Stimulated activated CD8-positive, alpha-beta memory T cell treated with anti-CD3 and anti-CD28 coated beads, Interleukin-15, amount 100 ng/mL, for 1 hour (primary cell): ENCODE measurements at places on chromosomes 1 and 21.

GRCh38 chr1:4003846-4004505 lies 103.9 kb upstream of the C1orf174 start:
- DNase-seq, result no peak

DNA sequence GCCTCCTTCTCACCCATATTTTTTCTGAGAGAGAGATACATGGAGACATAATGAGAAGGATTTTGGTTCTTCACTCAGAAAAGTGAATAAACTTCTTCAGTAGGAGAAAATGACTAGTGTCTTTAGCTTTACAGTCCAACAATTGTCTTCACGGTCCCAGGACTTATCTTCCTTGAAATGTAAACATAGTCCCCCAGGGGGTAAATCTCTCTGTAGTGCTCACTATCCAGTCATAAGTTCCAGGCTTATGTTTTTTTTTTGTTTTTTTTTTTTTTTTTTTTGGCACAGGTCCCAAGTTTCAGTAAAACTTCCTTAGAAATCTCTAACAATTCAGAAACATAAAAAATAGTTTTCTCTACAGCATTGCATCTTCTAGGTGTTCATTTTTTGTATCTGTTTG lies 890.2 kb upstream of the B3GALT2 start:
- no peak for DNase-seq

DNA sequence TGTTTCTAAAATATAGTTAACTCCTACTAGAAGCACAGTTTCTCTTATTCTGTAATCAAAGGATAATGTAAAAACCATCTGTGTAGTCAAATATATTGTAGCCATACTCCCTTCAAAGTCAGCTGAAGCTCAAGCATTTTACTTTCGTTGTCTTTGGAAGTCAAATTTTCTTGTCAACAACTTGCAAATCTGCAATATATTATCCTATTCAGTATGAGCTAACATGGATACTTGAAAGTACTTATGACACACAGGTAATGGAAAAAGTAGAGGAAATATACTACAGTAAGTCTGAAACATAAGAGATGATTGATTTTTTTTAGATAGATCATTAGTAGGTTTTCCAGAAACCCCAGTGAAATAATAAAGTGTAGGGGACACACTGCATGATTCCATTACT lies 121.5 kb downstream of the COL24A1 start:
- DNase-seq, result no peak

DNA sequence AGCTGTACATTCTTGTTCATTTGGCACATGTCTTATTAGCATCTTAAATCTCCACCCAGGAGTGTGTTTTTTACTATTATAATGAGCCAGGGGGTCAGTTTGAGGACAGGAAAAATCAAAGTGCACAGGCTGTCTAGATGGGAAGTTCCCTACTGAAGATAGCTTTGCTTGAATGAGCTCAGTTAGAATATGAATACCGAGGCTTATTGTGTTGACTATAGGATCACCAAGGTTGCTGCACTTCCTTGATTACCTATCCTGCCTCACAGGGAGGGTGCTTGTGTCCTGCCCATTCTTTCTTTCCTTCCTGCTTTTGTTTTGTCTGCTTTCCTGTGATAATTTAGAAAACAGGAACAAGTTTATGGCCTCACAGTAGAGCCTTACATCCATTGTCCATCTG lies 16.3 kb downstream of the PHGDH start:
- no peak for DNase-seq

DNA sequence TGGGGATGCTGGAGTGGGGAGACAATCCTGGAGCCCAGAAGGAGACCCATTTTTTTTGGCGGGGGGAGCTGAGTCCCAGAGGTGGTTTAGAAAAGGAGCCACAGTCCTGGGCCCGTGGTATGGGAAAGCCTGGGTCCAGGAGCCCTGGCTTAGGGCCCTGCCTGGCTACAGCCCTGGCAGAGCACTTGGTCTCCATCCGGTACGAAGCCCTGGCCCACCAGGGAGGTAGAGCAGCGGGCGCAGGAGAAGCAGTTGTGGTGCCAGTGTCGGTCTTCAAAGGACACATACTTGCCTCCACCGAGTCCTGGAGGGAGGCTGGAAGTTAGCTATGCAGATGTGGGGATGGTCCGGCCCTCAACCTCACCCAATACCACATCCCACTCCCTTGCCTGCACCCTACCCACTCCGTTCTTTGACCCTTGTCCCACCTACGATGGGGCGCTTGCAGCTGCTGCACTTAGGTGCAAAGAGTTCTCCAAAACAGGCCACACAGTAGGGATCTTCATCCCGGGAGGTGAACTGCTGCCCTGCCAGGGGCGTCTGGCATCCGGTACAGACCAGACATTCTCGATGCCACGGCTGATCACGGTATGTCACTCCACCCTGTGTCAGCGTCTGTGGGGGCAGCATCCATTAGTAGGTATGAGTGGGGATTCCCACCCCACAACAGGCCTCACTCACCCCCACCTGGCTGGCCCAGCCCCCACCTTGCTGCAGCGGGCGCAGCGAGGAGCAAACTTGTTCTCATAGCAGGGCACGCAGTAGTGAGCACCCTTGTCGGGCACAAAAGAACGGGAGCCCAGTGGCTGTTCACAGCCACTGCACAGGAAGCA lies 7.7 kb upstream of the SF3A3 start:
- DNase-seq, result no peak

- DNase-seq, result no peak
Measured at GRCh38 chr1:212224102-212224501, 61.1 kb upstream of the PPP2R5A start.

- DNase-seq, result no peak
Measured at GRCh38 chr1:20896826-20897225, 109.7 kb upstream of the HP1BP3 start.

- no peak for DNase-seq
Measured at GRCh38 chr1:68497358-68497698, 446 bp upstream of the DEPDC1 start.

GRCh38 chr1:61005614-61006580 lies 76.5 kb upstream of the NFIA start:
- no peak for DNase-seq

GRCh38 chr1:206048582-206048981 lies 4.4 kb upstream of the RHEX start:
- no peak for DNase-seq

DNA sequence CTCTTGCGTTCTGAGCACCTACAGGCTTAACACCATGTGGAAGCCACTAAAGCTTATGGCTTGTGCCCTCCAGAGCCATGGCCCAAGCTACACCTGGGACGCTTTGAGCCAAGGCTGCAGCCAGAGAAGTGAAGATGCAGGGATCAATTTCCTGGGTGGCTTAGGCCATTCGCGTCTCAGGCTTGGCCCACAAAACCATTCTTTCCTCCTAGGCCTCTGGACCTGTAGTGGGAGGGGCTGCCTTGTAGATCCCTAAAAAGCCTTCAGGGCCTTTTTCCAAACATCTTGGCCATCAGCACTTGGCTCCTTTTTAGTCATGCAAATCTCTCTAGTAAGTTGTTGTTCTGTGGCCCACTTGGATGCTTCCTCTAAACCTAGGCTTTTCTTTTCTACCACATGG lies 401.7 kb upstream of the RUNX1 start:
- DNase-seq, result no peak

GRCh38 chr1:16293538-16293937 lies 56.6 kb upstream of the CPLANE2 start:
- no peak for DNase-seq

DNA sequence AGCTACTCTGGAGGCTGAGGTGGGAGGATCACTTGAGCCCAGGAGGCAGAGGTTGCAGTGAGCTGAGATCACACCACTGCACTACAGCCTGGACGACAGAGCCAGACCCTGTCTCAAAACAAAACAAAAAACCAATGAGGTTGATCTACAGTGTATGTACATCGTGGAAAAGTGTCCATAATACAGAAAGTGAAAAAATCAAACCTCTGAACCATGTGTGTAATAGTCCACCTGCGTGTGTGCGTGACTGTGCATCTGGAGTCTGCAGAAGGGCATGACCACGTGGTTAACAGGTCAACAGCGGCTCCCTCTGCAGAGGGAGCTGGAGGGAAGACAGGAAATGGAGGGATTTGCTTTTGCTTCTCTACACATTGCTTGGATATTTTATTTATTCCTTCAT lies 32.4 kb upstream of the ENO1 start:
- no peak for DNase-seq

DNA sequence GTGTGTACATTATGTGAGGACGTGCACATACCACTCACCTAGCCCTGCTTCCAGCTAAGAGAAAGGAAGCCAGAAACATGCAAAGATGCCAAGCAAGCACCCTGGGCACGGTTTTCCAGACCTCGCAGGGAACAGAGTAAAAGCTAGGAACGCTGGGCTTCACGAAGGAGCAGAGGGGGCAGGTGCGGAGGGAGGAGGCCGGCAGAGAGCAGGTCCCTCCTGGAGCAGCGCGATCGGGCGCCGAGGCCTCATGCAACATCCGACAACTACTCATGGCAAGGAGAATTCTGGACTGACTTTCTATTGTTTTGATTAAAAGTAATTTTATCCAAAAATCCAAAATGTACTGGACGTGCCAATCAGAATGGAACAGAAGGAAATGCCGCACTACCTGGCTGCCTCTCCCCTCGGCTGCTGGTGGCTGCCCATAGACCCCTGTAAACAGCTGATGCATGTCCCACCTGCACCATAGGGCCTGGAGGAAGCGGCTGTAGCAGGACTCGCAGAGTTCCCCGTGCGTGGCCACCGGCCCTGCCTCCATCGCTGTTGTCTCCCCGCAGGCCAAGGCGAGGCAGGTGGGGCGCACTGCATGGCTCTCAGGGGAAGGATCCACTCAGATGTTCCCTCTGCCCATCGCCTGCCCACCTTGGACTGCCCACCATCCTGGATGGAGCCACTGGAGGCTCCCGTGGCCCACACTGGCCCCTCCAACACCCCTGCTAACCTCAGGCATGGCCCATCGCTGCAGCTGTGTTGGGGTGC lies 93.5 kb downstream of the WDR4 start:
- no peak for DNase-seq

DNA sequence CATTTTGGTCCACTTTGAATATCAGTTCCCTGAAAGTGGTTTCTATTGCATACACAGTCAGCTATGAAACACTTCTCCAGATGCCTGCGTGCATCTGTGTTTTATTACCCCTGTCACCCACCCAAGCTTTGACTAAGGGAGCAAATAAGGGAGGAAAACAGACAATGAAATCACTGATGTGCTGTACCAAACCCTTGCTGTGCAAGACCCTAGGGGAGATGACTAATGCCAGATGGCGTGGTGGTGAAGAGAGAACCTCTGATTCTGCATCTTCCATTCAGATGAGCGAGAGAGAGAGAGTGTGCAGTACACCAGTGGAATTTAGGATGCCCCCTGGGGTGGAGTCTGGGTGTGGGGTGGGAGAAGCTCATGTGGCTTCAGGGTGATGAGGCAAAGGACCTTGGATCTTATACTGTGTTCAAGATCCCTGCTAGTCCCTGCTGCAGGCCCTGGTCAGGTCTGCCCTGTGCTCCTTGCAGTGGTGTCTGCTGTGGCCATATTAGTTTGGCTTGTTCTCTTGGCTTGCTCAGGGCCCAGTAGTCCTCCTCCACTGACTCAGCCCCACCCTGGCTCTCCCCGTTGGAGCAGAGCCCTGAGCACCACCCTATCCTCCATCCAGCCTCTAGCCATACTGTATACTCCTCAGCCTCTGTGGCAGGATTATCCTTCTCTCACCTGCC lies 18.5 kb downstream of the CLCA1 start:
- DNase-seq, result no peak

DNA sequence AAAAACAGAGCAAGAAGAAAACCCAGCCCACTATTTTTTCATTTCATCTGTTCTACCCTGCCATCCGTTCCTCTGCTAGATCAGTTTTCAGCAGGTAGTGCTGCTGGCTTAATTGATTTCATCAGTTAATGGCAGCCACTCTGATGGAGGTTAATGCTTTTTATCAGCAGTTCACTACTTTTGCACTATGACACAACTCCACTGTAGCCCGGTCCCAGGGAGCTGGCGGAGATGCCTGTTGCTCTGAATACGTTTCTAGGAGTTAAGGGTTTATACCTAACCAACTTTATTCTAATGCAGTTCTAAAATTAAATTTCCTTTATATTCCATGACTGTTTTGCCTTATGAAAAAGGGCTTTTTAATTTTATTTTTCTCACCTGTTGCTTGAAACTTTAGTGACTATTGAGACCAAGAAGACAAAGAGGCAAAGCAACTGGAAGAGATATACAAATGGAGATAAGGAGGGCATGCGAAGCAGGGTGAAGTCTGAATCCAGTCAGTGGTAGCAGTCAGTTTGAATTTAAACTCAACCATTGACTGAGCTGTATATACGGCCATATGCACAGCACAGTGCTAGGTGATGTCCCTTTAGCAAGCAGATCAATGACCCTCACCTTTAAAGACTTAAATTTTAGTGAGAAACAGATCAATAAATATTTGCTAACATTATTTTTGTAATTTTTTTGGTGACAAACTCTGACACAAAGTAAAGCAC lies 477.9 kb downstream of the LMO4 start:
- no peak for DNase-seq

- no peak for DNase-seq
Measured at GRCh38 chr1:190975827-190976226, 498.2 kb upstream of the BRINP3 start.

DNA sequence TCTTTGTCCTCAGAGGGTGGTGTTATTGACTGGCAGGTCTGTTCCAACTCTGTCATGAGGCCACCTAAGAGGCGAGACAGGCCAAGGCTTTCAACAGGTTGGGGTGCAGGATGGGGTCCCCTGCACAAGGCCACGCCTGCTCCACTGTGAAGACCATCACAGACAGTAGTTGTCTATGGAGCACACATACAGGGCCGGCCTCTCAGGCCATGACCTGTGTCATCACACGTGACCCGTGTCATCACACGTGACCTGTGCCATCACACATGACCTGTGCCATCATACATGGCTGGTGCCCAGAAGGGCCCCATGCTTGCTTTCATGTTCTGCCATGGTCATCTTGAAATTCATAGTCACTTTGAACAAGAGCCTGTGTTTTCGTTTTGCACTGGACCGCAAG lies 91.9 kb downstream of the ARHGEF10L start:
- no peak for DNase-seq

- DNase-seq, result no peak
Measured at GRCh38 chr21:17708522-17709265, 96.0 kb upstream of the BTG3 start.

- no peak for DNase-seq
Measured at GRCh38 chr1:88984569-88984968, 7.9 kb downstream of the KYAT3 start.
